ENCODE measurements at places on chromosomes 3 and 15. TPM values are rescaled to one million over a fixed set of nuclear protein-coding genes. Genes with fewer than 3 reads are reported as not detected.

FEZF2 gene
- not detected for total RNA-seq

C3orf52 gene
- total RNA-seq = 8.1 TPM

DNA sequence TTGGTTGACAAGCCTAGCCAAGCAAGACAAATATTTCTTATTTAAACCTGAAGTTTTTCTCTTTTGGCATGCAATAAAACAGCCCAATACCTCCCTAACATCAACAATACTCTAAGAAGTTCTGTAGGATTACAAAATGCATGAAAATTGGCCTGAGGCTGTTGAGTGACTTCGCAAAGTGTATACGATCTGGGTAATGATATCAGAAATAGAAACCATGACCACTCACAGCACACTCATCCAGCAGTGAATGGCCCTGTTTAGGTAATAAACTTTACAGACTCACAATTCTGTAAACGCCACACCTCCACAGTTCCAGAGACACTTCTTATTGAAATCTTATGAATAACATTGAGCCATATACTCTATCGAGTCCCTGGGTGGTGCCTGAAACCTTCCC lies 83.0 kb upstream of the NAALADL2 start:
- no peak for DNase-seq

- no peak for DNase-seq
These were observed 12.4 kb downstream of the ISG20 start for GRCh38 chr15:88651136-88651732.

DNA sequence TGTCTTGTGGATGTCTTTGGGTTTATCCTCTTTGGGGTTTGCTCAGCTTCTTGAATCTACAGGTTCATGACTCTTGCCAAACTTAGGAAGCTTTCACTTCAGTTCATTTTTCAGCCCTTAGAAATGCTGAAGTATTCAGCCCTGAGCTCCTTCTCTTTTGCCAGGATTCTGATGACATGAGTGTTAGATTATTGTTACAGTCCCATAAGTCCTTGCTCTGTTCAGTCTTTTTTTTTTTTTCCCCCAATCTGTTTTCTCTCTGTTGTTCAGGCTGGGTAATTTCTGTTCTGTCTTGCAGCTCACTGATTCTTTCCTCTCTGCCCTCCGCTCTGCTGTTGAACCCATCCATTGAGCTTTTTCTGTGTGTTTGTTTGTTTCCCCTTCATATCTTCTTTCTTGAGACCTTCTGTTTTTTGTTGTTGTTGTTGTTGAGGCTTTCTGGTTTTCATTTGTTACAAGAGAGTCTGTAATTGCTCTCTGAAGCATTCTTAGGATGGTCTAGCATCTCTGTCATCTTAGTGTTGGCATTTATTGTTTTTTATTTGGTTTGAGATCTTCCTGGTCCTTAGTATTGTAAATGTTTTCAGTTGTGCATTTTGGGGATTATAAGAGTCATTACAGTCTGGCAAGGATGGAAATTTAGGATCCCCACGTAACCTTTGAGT lies 18.4 kb downstream of the LRCH3 start:
- DNase-seq = no peak

DNA sequence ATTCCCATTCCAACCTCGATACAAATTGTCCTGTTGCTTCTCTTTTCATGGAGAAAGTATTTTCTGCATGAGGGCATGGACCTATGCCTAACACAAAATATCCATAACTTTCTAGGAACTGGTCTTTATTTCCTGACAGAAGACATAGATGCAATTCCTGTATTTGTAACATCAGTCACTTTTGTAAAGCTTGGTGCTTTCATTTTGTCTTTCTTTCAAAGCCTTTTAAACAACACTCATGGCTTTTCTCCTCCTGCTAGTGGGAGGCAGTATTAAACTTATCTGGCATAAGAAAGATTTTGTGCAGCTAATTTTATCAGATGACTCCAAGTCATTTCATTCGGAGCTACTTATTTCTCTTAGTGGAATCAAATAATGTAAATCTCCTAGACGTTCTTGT lies 616.0 kb downstream of the RBMS3 start:
- no peak for DNase-seq

All from dermis microvascular lymphatic vessel endothelial cell (primary cell).